ENCODE measurements at places on chromosomes 7 and 10.

GRCh38 chr10:126904818-126905701 is at the start of gene DOCK1:
Gene DOCK1 (plus strand): TSS chr10:126905428. CDS start chr10:126905518, 90 bp downstream.
- no peak for DNase-seq

GRCh38 chr7:100942045-100942774 is 7.1 kb upstream of the MUC3A start:
- DNase-seq = no peak

- no peak for DNase-seq
Measured at GRCh38 chr10:88065383-88066049, 202.1 kb downstream of the PTEN start.

DNA sequence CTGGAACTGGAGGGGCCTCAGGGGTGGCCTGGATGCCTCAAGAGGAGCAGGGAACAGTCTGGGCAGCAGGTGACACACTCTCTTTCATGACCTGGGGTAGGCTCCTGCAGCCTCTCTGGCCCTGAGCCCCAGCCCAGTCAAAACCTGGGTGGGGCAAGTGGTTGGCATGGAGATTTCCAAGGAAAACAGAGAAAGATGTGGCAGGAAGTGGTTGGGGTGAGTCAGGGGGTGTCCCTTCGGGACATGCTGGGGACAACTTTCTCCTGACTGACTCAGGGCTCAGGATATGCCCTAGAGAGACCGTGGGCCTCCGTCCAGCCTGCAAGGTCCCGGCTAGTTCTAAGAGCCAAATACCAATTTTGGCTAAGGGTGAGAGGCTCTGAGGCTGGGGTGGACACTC is 2.9 kb downstream of the AQP1 start:
- no peak for DNase-seq

DNA sequence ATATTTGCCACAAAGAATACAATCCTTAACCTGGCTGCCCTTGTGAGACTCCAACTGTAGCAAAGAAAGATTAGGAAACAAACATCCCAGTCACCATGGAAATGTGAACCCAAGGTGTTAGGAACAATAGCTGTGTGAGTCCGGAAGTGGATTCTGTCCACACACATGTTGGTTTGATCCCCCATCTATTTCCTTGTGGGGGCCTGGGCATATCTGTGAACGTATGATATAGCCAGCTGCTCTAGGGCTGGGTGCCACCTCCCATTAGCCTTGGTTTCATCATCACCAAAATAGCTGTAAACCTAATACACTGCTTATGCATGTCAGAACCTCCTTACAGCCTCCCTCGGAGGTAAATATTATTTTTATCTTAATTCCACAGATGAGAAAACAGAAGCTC is 26.4 kb downstream of the GRK5 start:
- no peak for DNase-seq

DNA sequence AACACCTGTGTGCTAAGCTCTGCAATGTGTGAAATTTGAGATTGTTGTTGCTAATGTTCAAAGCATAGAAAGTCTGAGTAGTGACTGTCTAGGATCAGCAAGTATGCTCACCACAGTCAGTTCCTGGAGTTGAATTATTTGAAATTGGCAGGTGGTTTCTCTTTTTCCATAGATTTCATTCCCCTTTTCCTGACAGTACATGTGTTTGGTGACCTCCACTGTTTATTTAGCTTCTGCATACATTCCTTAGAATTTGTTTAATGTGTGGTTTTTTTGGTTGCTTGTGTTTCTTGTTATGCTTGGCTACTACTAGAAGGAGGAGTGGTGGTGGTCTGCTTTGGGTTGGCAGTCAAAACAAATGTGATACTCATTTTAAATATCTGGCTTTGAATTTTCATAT is 52.3 kb downstream of the FOXP2 start:
- no peak for DNase-seq

DNA sequence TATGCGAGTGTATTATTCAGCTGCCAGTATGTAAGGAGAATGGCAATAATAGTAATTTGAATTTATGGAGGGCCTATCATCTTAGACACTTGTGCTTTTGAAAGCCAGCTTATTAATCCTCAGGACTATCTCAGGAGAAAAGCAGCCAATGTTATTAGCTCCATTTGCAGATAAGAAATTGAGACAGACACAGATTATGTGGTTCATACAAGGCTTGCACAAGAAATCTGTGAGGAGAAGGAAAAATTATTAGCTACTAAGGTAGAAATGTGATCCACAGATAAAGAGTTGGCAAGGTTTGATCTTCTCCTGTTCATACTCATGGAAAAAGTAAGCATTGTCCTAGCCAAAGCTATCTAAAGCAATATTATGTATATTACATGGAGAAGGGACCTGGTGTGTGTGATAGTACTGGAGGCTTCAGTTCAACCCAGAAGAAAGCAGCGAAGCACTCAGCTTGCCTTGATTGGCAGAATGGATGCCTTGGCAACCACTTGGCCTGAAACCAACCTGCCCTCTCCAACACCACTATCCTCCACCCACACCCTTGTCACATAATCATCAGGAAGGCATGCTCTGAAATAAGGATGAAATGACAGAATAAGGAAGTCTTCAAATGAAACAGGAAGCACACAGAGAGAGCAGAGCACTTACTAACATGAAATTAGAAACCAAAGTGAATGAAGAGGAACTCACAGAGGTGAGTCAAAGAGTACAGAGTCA is 18.0 kb downstream of the MACC1 start:
- DNase-seq = peak; percentile 31

DNA sequence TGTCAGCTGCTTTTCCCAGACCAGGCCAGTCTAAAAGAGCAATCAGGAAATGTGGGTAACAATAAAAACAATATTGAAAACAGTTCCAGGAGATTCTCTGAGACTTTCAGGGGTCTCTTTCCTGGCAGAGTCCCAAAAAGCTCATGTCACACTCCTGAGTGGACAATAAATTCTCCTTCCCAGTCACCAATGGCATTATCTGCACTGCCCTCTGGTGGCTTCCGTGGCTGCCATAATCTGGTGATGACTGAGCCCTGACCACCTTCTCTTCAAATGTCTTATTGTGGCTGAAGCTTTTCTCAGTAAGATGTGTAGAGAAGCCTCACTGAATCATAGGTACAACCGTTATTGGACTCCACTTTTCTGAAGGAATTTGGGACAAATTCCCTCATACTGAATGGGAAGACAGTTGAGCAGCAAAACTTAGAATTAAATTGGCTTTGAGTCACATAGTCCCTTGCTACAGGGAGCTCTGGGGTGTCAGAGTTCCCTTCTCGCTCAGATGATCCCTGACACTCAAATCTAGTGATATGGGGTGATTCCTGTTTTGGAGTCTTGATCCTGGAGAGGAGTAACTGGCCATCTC is 24.4 kb upstream of the ASAH2 start:
- peak; percentile 23 for DNase-seq

DNA sequence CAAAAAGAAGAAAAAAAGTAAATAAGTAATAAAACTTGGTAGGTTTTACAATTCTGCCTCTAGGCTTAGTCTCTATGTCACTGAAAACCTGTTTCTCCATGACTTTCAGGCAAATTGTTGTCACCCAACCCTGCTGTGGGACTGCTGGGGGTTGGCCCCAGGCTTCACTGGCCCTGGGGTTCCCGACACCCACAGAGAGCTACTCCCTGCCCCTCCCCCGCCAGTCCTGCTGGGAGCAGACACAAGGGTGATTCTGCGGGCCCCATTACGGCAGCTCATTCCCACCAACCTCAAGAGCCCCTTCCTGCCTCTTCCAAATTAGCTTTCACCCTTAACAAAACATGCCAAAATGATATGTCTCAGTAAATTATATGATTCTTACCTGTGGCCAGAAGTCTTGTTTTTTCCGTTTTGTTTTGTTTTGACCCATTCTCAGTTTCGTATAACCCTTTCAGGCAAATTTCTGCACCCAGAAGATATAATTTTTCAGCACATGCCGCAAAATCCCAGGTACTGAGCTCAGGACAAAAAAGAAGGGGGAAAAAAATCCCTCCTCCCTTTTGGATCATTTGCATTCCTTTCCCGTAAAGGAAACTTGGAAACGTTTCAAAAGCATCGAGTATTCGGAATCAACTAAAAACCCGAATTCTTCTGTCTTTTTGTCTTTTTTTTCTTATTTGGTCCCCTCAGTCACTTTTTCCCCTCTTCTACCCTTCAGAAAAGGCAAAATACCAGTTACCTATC is 27.8 kb downstream of the CHST15 start:
- no peak for DNase-seq

DNA sequence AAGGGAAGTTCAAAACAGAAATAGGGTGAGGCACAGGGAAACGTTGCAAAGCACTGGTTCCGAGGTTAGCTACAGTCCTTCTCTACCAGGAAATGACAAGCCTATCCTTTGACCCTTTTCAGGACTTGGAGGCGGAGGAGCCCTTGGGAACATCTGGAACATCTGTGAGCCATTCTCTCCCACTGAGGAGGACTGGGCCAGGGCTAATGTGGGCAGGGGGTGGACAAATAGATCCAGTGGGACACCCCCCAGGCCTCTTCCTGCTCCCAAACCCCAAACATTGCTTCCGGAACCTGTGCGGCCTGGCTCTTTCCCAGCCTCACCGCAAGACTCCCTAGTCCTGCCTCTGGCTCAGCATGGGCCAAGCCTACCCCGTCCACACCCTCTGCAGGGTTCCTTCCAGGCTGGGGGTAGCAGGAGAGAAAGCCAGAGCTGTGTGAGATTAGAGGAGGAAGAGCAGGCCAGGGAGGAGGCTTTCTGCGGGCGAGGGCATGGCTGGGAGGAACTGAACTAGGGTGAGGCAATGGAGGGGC is 36.5 kb downstream of the GHRHR start:
- no peak for DNase-seq

GRCh38 chr7:149720372-149721083 is 52.9 kb downstream of the ZNF467 start:
- no peak for DNase-seq

DNA sequence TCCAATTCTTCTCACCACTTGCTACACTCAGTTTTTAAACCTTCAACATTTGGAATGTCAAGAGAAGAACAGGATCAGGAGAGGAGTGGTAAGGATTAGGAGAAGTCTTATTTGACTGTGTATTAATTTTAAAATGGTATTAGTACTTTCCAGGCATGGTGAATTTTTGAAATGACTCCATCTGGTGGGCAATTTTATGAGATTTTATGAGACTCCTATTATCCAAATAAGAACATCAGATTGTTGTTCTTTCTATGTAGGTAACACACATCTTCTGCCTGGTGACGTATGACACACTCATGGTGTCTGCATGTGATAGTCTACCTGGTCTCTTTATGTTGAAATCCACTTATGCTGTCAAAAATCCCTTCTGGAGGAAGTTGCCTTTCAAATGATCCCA is 51.0 kb downstream of the SLC13A1 start:
- no peak for DNase-seq

DNA sequence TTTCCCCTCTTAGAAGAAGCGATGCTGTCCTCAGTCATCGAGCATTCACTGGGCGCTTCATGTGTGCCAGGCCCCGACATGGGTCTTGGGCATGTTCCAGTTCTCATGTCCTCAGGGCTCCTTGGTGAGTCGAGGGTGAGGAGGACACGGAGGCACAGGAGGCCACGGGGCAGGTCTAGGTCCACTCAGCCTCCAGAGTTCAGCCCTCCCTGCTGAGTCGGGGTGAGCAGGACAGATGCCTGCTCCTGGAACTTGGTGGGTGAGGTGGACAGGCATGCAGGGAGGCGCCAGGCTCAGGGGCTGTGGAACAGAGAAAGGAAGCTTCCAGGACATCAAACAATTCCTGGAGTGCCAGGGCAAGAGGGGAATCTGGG is 87.4 kb downstream of the BMS1 start:
- DNase-seq = no peak

- no peak for DNase-seq
Measured at GRCh38 chr7:11623093-11623678, 208.8 kb downstream of the THSD7A start.

Measured in CD4-positive, alpha-beta T cell treated with Interleukin-17A for 1 hour (primary cell).